ENCODE measurements at places on chromosomes 2 and 18.

- DNase-seq, result no peak
Measured at GRCh38 chr2:215454519-215455246, 18.8 kb upstream of the FN1 start.

GRCh38 chr18:13544953-13545352 lies 181.4 kb downstream of the FAM210A start:
- DNase-seq, result no peak

- DNase-seq, result no peak
Measured at GRCh38 chr2:190649798-190650390, 1.0 kb downstream of the NAB1 start.

- no peak for DNase-seq
Measured at GRCh38 chr2:9735335-9735734, 104.5 kb upstream of the YWHAQ start.

DNA sequence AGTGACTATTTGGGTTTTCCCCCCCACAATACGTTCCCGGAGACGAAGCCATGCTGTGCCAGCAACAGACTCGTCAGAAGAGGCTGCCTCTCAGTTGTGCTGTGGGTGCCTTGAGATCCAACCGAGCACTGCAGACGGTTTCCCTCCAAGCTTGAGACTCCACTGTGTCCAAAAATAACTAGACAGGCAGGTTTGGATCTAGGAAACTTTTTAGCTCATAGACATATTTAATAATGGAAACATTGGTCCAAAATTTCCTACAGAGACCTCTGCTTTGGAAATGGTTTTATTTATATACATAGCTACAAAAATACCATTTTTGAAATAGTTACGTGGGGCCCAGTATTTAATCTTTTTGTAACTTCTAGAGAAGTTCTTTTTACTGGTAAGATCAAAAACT lies 63.1 kb upstream of the SPATS2L start:
- DNase-seq, result no peak

DNA sequence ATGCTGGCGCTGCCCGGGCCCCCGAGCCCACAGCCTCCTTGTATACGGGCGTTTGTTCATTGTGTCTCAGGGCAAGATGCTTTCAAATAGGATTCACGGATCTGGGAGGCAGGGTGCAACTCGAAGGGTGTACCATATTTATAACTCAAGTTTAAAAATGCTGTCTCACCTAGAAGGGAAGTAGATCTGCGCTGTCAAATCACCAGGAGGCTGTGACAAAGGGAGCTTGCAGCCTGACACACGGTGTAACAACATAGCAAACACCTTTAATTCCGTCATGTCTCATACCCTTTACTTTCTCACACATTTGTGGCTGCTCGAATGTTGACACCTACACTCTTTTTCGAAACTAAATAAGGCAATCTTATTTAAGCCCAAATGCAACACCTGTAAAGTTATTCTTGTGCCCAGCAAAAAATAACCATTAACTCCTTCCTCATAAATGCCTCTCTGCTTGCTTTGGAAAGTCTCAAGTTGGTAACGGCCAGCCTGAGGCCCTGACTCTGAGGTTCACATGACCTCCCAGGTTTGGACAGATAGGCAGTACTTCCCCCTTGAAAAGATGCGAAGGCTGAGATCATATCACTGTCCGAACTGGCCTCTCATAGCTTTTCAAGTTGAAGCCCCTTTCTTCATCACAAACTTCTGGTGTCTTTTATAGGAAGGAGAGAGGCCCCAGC lies 11.6 kb downstream of the ZEB2 start:
- no peak for DNase-seq

DNA sequence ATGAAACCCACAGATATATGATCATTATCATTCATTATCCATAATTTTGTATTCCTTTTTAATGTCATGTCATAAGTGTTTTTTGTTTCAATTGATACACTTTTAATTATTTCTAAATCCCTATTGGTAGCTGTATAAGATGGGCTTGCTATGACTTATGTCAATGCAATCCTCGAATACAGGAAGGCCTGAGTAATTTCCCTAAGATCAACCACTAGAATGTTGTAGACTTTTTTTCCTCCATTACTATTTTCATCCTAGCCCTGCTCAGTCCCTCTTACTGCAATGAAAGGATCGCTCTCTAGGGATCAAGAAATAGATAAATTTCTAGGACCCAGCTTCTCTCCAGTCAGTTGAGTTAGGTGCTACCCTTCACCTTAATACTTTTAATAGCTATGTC lies 186.3 kb downstream of the KCNE4 start:
- DNase-seq, result no peak

- DNase-seq, result no peak
Measured at GRCh38 chr18:50632895-50633515, 73.1 kb downstream of the MAPK4 start.

GRCh38 chr18:50424877-50425690 lies 50.2 kb downstream of the SKA1 start:
- no peak for DNase-seq

GRCh38 chr2:18369760-18370159 lies 190.7 kb downstream of the RDH14 start:
- DNase-seq, result no peak

- DNase-seq, result no peak
Measured at GRCh38 chr18:44437603-44438002, 243.1 kb upstream of the SETBP1 start.

- no peak for DNase-seq
Measured at GRCh38 chr18:42401131-42401673, 446.2 kb downstream of the PIK3C3 start.

DNA sequence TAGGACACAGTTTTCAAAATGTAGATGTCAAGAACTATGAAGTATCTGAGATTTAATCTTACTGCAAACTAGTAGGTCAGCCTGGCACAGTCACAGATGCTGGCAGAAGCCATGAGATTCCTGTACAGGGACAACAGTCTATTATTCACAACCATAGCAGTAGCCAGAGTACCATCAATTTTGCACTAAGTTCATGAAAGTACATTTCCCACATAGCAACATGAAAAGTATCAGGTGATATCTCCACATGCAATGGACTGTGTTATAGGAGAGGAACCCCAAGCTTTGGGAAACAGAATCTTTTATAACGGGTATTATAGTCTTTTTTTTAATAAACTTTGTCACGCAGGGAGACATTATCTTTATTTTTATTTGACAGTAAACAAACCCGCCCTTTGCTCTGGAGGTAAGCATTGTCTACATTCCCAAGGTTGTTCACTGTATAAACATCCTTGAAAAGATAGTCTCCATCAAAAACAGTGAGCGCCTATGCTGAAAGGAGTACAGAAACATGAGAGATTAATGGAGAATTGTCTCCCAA lies 33.4 kb upstream of the DPP4 start:
- DNase-seq, result no peak

GRCh38 chr2:121999264-121999663 lies 243.8 kb downstream of the TSN start:
- no peak for DNase-seq

DNA sequence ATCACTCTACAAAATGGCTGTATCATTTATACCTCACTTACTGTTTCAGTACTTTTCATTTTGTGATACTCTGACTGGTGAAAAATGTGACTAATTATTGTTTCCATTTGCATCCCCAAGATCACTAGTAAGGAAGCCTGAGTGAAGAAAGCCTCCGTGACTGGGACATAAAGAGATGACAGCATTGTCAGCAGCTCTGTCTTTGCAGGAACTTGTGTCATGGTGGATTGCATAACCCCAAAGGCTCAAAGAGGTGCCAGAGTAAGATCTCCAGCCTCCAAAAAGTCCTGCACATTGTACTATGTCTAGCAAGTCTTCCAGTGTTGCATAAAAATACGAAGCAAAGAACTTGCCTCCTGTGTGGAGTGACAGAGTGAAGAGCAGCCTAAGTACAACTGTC lies 187.5 kb upstream of the CRIM1 start:
- DNase-seq, result no peak

GRCh38 chr2:1907291-1907690 lies 163.0 kb upstream of the PXDN start:
- DNase-seq, result no peak

GRCh38 chr2:152122161-152122560 lies 23.3 kb upstream of the CACNB4 start:
- no peak for DNase-seq

GRCh38 chr2:197249381-197250083 lies 61.0 kb downstream of the ANKRD44 start:
- DNase-seq, result no peak

DNA sequence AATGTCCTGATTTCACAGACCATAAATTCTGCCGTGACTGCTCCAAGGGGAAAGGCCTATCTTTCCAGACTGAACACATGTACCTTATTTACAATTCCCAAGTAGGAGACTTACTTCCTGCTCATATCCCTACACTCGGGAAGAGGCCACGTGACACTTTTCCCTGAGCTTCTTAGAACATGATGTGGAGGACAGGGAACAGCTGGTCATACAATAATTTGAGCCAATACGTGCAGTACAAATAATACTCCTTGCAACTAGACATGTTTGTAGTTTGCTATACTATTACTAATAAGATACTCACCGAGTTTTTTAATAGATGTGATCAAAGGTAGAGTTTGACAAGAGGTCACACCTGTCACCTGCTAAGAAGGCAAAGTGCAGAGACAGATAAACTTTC lies 256.4 kb downstream of the SP3 start:
- no peak for DNase-seq

DNA sequence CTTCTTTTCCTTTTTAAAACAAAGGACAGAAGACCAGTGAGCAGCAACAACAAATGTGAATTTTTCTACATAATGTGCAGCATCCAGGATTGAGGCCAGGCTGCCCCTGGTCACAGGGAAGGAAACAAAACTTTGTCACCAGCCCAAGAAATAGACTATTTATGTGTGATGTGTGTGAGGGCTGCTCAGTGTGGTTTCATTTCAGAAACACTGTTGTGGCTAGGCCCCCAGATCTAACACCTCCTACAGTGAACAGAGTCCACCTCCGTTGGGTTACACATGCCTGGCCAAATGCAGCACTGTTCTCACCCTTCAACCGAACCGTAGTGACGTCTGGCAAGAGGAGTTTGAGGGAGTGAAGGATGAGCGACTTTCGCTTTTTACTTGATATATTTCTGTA lies 146.3 kb upstream of the RIOK3 start:
- no peak for DNase-seq

DNA sequence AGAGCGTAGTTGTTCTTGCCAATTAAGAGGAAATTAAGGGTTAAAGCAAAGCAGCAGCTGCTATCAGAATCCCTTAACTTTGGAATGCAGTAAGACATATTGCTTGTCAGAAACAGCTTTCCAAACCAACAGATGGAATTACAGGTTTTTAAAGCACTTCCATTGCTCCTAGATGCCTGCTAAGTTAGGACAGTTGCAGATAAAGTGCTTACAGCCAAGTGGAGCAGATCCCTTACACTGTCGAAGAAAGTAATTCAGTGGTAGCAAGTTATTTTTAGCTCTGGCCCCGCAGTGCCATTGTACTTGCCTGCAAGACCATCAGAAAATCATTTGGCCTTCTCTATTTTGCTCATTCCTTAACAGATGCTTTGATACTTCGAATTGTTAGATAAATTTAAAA lies 5.4 kb downstream of the PDK1 start:
- no peak for DNase-seq

- no peak for DNase-seq
Measured at GRCh38 chr2:29597035-29597434, 324.4 kb downstream of the ALK start.

DNA sequence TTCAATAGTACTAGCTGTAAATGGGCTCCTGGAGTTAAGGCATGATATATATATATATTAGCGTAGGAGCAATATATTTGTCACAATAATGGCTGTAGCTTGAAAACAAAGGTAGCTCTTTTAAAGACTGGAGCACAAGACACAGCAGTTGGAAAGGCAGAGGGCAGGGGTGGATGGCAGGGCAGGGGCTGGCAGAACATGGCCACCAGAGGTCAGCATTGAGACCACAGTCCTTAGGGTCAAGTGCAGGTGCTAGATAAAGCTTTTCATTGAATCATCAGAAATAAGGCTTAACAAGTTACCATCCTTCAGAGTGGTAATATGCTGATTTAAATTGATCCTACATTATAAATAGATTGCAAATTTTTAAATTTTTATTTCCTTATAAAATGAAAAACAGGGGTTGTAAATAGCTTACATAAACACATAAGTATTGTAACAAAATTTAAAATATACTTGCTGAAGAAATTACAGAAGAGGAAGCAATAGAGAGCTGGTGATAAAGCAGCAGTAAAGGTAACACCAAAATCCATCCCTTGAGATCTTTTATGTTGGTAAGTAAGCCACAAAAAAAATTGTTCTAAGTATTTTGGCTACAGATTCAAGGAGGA lies 161.2 kb upstream of the PIEZO2 start:
- no peak for DNase-seq

DNA sequence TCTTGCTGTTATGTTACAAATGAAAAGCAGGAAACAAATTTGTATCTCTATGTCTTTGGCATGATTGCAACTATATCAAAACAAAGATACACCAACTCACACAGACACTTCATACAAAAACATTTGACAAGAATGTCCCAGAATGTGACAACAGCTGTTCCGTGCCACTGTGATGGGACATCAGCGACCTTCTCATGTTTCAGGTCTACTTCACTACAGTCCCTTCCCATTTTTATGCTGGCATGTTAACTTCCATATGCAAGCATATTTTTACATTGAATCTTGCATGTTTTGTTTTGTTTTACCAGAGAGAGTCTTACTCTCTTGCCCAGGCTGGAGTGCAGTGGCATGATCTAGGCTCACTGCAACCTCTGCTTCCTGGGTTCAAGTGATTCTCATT lies 71.2 kb downstream of the STK25 start:
- no peak for DNase-seq

- no peak for DNase-seq
Measured at GRCh38 chr2:231929961-231930592, 3.9 kb upstream of the NPPC start.

- no peak for DNase-seq
Measured at GRCh38 chr2:216713691-216714336, 18.5 kb upstream of the IGFBP5 start.

DNA sequence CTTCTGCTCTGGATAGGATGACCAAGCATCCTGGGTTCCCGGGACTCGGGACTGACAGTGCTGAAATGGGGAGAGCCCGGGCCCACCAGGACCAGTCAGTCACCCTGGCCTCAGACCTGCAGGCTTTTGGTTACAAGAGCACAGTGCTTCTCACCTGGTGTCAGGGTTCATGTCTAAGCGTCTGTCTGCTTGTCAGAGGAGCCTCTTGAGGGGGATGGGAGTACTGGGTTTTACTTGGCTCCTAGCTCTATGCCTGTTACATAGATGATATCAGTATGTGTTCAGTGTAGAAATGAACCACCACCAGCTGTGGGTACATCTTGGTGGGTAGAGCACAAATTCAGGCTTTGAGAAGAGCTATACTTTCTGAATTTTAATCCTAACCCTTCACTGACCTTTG lies 29.9 kb downstream of the PCARE start:
- no peak for DNase-seq

All from stimulated activated CD4-positive, alpha-beta T cell treated with anti-CD3 and anti-CD28 coated beads, Interleukin-15, amount 100 ng/mL, for 1 hour (primary cell).